ENCODE measurements at places on chromosomes 1 and 21. TPM values are rescaled to one million over a fixed set of nuclear protein-coding genes. Genes with fewer than 3 reads are reported as not detected.

PCSK9 gene
- 7.1 TPM for total RNA-seq

C1orf53 gene
- total RNA-seq: not detected

UMODL1 gene
- total RNA-seq: not detected

CTBS gene
- 11.1 TPM for total RNA-seq

DRAXIN gene
- total RNA-seq: not detected

CENPF gene
- total RNA-seq: 23.4 TPM

ANP32E gene
- total RNA-seq: 23.6 TPM

DNA sequence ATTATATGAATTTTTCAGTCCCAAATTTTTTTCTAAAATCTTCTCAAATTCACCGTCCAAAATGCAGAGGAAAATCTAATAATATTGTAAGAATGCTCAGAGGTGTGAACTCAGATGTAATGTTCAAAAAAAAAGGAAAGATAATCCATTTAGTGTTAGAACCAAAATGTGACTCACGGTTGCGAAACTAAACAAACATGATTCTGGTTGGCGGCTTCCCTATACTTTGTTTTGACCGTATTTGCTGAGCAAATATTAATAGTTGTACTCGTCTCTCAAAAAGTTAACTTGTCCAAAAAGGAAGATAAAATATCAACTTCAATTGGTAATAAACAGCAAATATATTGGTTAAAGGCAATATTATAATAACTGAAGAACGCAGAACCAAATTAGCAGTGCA, 34.4 kb downstream of the ZSWIM5 start:
- H3K27me3 ChIP-seq: no peaks in the 10 kb centered on the region
- no peak for DNase-seq
- H3K27ac ChIP-seq: no peak overlapping the region
- no peaks in the 10 kb centered on the region for H3K36me3 ChIP-seq
- H3K4me3 ChIP-seq: no peak overlapping the region

DNA sequence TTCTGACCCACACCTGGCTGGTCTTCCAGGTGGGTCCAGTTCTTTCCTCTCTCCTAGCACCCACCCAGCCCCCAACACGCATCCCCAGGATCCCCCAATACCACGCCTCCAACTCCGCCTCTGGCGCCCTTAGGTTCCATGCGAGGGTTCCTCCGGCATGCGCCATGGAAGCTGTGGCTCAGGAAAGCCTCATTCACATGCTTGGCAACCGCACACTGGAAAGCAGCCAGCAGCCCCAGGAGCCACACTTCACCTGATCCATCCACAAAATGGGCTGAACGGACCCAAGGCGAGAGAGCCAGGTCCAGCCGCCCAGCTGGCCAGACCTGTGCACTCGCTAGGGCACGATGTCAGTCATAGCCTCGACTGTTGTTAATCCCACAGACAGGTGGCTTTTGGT, 161.2 kb downstream of the PSMG1 start:
- H3K4me1 ChIP-seq: peaks cover 17% of the 10 kb centered on the region
- H3K27me3 ChIP-seq: no peaks in the 10 kb centered on the region
- no peak overlapping the region for H3K4me3 ChIP-seq

GRCh38 chr1:211313392-211313791, 13.2 kb upstream of the TRAF5 start:
- no peaks in the 10 kb centered on the region for H3K27me3 ChIP-seq
- no peaks in the 10 kb centered on the region for H3K4me1 ChIP-seq
- no peak overlapping the region for H3K27ac ChIP-seq
- DNase-seq: no peak
- H3K4me3 ChIP-seq: no peak overlapping the region

GRCh38 chr1:44624268-44624901, 49.9 kb downstream of the TMEM53 start:
- no peaks in the 10 kb centered on the region for H3K27me3 ChIP-seq
- no peaks in the 10 kb centered on the region for H3K36me3 ChIP-seq
- no peak overlapping the region for H3K4me3 ChIP-seq
- DNase-seq: no peak

DNA sequence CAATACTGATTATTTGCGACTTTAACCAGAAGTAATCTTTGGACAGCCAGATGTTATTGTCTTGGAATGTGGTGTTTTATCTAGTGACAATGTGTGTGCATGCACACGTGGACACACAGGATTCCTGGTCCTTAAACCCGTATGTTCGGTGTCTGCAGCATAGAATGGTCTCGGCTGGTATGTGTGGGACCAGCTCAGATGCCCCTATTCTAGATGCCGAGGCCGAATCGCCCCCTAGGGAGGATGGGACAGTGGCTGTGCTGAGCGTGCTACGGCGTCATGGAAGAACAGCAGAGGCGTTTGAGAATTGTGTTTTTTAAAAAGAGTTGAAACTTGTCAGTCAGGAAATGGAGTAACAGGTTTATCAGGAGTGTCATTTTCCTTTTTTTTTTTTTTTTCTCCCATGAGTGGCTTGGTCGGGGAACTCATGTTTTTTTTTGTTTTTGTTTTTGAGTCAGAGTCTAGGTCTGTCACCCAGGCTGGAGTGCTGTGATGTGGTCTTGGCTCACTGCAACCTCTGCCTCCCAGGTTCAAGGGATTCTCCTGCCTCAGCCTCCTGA, 30.1 kb downstream of the SKI start:
- H3K27me3 ChIP-seq: no peaks in the 10 kb centered on the region
- H3K27ac ChIP-seq: peak overlapping the region; percentile 66
- peaks cover 13% of the 10 kb centered on the region for H3K36me3 ChIP-seq
- H3K4me1 ChIP-seq: peaks cover 33% of the 10 kb centered on the region

- H3K4me1 ChIP-seq: peaks cover 4% of the 10 kb centered on the region
- DNase-seq: no peak
- no peaks in the 10 kb centered on the region for H3K27me3 ChIP-seq
- H3K36me3 ChIP-seq: no peaks in the 10 kb centered on the region
- H3K4me3 ChIP-seq: no peak overlapping the region
Measured at GRCh38 chr1:183886853-183887252, 81.9 kb downstream of the RGL1 start.

DNA sequence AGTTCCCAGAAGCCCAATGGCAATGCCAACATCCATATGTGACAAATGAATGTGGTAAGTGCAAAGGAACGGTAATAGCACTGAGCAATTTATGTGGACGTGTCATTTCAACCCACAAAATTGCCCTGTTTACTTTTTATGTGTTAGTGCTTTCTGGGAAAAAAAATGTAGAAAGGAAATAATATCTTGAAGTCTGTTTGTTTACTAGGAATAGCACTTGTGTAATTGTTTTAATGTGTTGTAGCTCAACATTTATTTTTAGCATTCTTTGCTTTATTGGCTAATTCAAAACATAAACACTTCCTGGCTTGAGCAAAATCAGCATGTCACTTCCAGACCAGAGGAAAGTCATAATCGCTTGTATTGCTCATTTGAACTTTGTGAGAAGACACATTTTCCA, 224.8 kb upstream of the KCNK2 start:
- no peak overlapping the region for H3K4me3 ChIP-seq
- no peak overlapping the region for H3K27ac ChIP-seq
- no peaks in the 10 kb centered on the region for H3K36me3 ChIP-seq
- no peaks in the 10 kb centered on the region for H3K27me3 ChIP-seq

GRCh38 chr1:52709016-52709415, 10.9 kb upstream of the COA7 start:
- H3K27me3 ChIP-seq: no peaks in the 10 kb centered on the region
- H3K27ac ChIP-seq: no peak overlapping the region
- H3K4me3 ChIP-seq: no peak overlapping the region
- DNase-seq: no peak
- no peaks in the 10 kb centered on the region for H3K36me3 ChIP-seq

- no peak for DNase-seq
- no peak overlapping the region for H3K27ac ChIP-seq
- no peaks in the 10 kb centered on the region for H3K36me3 ChIP-seq
- H3K27me3 ChIP-seq: no peaks in the 10 kb centered on the region
Measured at GRCh38 chr1:200128081-200128480, 100.6 kb downstream of the NR5A2 start.

DNA sequence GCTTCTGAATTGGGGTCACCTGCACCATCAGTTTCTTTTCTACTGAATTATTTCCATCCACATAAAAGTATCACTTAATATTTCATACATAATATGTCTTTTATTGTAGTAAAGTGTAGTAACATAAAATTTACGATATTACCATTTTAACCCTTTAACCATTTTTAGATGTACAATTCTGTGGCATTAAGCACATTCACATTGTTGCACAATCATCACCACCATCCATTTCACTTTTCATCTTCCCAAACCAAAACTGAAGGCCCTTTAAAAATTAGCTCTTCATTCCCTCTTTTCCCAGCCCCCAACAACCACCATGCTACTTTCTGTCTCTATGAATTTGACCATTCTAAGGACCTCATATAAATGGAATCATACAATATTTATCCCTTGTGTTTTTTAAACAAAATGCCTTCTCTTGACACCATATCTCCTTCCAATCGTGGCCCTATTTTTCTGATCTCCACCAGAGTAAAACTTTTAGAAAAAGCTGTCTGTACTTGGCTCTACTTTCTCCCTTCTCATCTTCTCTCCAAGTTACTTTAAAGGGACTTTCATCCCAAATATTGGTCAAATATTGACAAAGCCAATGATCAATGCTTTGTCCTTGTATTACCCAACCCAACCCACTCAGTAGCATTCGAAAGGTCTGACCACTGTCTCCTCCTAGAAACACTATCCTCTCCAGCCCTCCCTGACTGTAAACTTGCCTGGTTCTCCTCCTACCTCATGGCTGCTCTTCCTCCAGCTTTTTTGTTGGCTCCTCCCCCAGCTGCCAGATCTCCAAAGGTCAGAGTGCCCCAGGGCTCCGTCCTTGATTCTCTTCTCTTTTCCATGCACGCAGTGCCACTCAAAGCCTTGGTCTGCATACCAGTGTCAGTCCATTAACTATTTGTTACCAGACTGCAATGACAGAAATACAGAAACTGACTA, 44.7 kb downstream of the SLC30A10 start:
- no peak for DNase-seq
- no peak overlapping the region for H3K27ac ChIP-seq
- H3K4me3 ChIP-seq: no peak overlapping the region
- H3K36me3 ChIP-seq: no peaks in the 10 kb centered on the region

- no peak for DNase-seq
- peak overlapping the region; percentile 86 for H3K27ac ChIP-seq
- no peaks in the 10 kb centered on the region for H3K36me3 ChIP-seq
- no peaks in the 10 kb centered on the region for H3K27me3 ChIP-seq
- peak overlapping the region; percentile 52 for H3K4me3 ChIP-seq
Measured at GRCh38 chr1:205774198-205775014, 876 bp downstream of the RAB29 start.

DNA sequence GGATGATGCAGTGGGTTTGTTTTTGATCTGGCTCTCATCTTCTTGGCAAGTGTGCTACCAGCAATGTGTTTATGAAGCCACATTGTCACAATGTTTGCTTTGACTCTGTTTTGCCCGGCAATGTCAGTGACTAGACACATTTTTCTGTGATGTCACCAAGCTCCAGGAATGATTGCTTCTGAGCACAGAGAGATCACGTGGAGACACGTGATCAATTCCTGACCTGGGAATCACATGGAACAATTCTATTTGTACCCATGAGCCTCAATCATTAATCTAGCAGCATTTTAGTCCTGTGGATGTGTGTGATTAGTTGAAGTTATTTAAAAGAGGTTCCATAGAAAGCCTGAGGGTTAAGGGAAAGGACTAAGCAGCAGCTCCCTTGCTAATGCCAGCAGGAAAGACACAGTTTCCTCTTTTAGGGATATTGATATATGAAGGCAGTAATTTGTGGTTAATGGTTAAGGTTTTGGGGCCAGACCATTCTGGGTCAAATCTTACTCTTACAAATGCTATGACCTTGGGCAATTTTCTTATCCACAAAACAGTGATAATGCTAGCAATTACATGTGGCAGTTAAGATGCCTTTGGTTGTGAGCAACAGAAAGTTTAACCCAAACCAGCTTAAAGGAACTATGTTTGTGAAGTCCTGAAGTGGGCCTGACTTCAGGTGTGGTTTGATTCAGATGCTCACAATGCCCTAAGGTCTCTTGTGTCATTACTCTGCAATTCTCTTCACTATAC, 59.0 kb downstream of the FASLG start:
- no peak for DNase-seq
- H3K4me3 ChIP-seq: no peak overlapping the region
- H3K4me1 ChIP-seq: no peaks in the 10 kb centered on the region

GRCh38 chr1:180066150-180066549, 88.5 kb upstream of the QSOX1 start:
- H3K4me3 ChIP-seq: no peak overlapping the region
- no peak for DNase-seq

- peak overlapping the region; percentile 87 for H3K27ac ChIP-seq
- no peaks in the 10 kb centered on the region for H3K36me3 ChIP-seq
- no peaks in the 10 kb centered on the region for H3K27me3 ChIP-seq
- peaks cover 11% of the 10 kb centered on the region for H3K4me1 ChIP-seq
Measured at GRCh38 chr1:247330548-247331171, 1.0 kb downstream of the ZNF496 start.

GRCh38 chr1:61005614-61006580, 76.5 kb upstream of the NFIA start:
- no peak overlapping the region for H3K27ac ChIP-seq
- H3K36me3 ChIP-seq: no peaks in the 10 kb centered on the region
- no peaks in the 10 kb centered on the region for H3K27me3 ChIP-seq
- DNase-seq: no peak

DNA sequence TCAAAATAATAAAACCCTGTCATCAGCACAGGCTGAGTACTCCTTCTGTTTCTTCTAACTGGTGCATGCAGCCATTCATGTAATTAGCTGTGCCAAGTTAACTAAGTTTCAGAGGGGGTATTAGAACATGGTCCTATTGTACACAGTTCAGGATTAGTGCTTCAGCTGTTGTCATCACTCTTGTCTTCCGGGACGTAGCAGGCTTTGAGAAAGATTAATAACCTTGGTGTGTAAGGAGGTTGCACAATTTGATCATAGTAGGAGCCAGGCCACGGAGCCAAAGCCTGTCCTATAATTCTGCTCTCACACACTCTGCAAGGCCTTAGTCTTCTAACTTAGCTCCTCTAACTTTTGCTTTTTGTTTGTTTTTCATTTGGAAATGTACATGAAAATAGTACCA, 44.7 kb downstream of the PTGFRN start:
- H3K36me3 ChIP-seq: no peaks in the 10 kb centered on the region
- no peak for DNase-seq
- peaks cover 14% of the 10 kb centered on the region for H3K4me1 ChIP-seq
- H3K27me3 ChIP-seq: no peaks in the 10 kb centered on the region
- no peak overlapping the region for H3K4me3 ChIP-seq

- H3K36me3 ChIP-seq: no peaks in the 10 kb centered on the region
- DNase-seq: no peak
- H3K4me3 ChIP-seq: no peak overlapping the region
- peaks cover 23% of the 10 kb centered on the region for H3K4me1 ChIP-seq
Measured at GRCh38 chr1:64080941-64081562, 122.4 kb upstream of the UBE2U start.

GRCh38 chr1:185227161-185227560, 70.2 kb downstream of the SWT1 start:
- H3K4me3 ChIP-seq: no peak overlapping the region
- H3K27ac ChIP-seq: no peak overlapping the region
- DNase-seq: no peak
- no peaks in the 10 kb centered on the region for H3K4me1 ChIP-seq

Data from esophagus squamous epithelium (tissue), 5 donors.